ENCODE measurements at places on chromosomes 1 and 21. TPM values are rescaled to one million over a fixed set of nuclear protein-coding genes. Genes with fewer than 3 reads are reported as not detected.

DNA sequence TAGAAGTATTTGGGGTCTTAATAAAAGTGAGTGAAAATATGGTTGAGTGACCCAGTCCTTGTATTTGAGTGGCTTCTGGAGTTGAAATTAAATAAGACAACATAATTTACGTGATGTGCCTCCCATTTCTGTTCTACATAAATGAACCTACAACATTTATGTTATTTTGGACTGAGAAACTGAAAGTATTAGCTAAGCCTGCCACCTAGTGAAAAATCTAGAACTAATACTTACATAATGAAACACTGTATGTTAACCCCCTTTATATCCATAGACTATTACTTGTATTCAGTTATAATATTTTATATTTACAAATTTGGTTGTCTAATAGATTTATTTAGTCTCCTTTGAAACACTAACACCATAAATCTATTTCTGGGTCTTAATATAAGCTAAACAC is 298.9 kb downstream of the KCNT2 start:
- no peak for DNase-seq

DNA sequence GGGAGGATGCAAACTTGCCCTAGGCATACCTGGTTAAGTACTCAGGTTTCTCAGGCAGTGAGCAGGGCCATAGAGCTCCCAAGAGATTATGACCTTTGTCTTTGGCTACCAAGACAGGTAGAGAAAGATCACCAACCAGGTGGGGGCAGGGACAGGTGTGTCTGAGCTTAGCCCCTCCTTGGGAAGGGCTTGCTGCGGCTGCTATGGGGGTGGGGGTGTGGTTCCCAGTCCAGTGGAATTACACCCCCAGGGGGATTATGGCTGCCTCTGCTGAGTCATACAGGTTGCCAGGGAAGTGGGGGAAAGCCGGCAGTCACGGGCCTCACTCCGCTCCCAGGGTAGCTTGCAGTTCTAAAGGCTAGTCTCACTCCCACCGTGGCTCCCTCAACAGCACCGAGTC is 65.2 kb upstream of the FAM163A start:
- no peak for DNase-seq

CAMK1G gene
- total RNA-seq: 0.12 TPM

LCE1B gene
- total RNA-seq: not detected

Measured in mucosa of gallbladder (tissue), 1 donor.